ENCODE measurements at places on chromosomes 3 and 15.

- DNase-seq, result no peak
These were observed 2.3 kb downstream of the GRIP2 start for GRCh38 chr3:14537590-14538450.

- DNase-seq, result no peak
These were observed 9.2 kb downstream of the CXCR6 start for GRCh38 chr3:45952456-45952855.

DNA sequence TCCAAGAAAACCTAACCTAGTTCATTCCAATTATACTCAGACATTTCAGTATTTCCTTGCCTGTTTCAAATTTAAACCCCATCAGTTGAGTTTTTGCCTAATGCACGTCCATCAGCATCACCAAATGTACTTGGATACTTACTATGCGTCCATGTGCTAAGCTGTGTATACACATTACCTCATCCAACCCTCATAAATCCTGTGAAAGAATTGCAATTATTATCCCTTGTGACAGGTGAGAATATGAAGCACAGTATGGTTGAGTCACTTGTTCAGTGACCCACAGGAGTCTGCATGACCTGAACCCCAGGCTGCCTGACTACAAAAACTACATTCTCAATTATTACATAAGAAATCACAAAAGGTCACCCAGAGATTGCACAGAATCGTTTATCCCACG lies 2.5 kb downstream of the OR5K2 start:
- DNase-seq, result no peak

GRCh38 chr15:29528276-29528675 lies 258.7 kb upstream of the NSMCE3 start:
- peak; percentile 12 for DNase-seq

- no peak for DNase-seq
These were observed 216.0 kb downstream of the DIPK2A start for GRCh38 chr3:144187531-144188210.

GRCh38 chr15:40072216-40072990 lies 33.4 kb upstream of the SRP14 start:
- DNase-seq, result no peak

GRCh38 chr3:188152660-188153436 lies 1.1 kb upstream of the LPP start:
- DNase-seq, result no peak

GRCh38 chr3:23044463-23044862 lies 158.7 kb upstream of the UBE2E2 start:
- DNase-seq, result no peak

DNA sequence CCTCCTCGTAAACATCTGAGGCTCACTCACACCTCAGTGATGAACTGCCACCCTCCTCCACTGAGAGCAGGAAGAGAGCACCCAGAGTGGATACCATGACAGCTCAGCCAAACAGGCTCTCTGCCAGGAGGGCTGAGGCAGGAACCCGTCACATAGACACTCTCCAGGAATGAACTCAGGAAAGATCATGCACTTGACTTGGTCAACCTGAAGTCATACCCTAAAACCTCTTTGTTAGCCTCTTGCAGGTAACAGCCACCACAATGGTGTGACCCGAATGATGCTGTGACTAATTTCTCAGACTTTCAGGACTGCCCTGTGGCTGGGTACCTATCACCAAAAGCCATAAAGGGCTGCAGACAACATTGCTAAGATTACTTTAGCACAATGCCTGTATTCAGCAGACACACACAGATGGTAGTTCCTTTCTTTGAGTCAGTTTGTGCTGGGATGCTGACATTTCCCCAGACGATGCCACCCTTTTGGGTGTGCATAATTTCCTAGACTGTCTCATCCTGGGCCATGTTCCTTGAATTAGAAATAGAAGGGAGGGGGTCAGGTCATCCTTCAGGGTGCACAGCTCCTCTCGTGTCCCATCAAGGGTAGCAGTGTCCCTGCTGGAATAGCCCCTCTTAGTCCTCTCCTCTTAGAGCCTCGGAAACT lies 30.3 kb downstream of the CX3CR1 start:
- no peak for DNase-seq

DNA sequence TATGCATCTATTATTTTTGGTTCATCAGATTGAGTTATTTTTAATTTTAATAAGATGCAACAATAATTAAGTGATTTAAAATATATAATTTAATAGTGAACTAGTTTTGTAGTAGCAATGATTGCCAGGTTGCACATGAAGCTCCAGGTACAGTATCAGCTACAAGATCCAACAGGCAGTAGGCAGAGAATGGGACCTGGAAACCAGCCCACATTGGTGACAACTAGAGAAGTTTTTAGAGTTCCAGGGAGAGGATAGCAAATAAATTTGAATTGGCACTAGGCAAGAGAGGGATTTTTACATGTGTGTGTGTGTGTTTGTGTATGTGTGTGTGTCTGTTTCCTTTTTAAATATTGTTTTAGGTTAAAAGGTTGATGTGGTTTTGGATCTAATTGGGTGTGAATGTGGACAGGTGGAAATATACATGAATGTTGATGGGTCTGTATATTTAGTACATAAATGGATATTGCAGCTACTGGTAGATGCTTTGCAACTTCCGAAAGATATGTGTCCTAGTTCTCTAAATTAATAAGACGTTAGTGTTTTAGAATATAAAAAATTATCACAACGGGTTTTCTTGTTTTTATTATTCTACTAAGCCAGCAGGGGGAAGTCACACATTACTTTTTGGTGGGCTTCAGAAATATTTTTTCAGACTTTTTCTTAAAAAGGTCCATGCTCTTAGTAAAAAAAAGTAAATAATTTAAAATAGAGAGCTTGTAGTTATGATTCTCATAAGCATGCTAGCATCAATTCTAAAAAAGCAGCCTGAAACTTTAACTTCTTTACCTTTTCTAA lies 110.1 kb upstream of the GBE1 start:
- no peak for DNase-seq

GRCh38 chr3:134327594-134327975 lies 46.7 kb downstream of the AMOTL2 start:
- DNase-seq, result no peak

- DNase-seq, result no peak
These were observed 3.8 kb downstream of the SKOR1 start for GRCh38 chr15:67828969-67829646.

- no peak for DNase-seq
These were observed 33.8 kb downstream of the RYR3 start for GRCh38 chr15:33344530-33344929.

DNA sequence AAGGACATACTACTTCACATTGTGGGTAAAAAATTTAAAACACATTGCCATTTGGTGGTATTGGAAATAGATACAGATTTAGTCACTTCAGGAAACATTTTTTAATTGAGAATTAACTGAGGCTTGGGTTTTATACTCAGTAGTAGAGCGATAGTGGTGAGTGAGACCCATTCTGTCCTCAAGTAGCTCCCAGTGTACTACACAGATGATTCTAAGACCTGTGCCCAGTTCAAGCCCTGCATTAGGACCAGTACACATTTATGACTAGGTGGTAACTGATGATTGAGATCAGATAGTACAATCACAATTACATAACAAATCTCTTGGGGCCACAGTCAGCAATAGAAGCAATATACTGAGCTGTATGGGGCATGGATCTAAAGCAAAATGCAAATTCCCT lies 67.4 kb downstream of the GADL1 start:
- no peak for DNase-seq

DNA sequence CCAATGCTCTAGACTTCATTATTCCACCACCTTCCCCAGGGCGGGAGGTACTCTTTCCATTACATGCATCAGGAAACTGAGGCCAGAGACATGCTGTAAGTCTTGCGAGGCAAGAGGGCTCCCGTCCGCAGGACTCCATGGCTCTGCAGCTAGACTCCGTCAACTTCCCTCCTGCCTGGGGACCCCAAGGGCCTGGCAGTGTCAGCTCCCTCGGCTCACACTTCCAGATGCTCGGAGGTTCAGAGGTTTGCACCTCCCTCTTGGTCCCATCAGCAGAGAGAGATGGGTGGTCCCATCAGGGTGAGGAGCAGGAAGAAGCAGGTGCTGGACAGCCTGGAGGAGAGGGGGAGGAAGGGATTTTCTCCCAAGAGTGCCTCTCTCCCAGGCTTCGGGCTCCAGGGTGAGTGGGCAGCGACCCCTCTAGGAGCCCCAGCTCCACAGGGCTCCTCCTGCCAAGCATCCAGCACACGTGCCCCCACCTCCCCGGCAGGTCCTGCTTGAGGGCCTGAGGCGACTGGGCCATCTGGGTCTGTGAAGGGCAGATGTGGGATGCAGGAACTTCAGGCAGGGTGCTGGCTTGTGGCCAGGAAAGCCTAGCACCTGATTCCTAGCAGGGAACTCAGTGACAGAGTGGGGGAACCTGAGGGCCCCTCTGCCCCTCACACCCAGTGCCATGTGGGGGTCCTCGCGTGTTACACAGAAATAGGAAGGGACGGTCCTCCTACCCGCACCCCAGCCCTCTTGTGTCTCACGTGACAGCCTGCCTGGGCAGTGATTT lies 9.3 kb downstream of the PAK6 start:
- no peak for DNase-seq

DNA sequence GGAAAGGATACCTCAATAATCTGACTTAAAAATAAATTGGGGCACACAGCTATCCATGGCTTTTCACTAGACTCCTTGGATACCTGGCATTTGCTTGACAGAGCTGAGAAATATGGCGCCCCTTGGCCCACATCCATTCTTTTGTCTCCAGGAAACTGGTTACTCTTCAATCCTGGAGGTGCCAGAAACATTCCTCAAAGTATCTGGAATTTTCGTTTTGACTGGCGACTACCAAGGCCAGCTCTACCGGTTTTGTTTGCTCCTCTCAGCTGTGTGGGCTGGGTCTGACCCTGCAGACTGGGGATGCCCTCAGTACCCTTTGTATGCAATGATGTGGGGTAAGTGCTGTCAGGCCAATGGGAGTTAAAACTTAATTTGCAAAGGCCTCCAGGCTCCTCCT lies 27.0 kb downstream of the KATNBL1 start:
- no peak for DNase-seq

GRCh38 chr3:179750720-179751328 lies 98.0 kb downstream of the USP13 start:
- DNase-seq, result no peak

DNA sequence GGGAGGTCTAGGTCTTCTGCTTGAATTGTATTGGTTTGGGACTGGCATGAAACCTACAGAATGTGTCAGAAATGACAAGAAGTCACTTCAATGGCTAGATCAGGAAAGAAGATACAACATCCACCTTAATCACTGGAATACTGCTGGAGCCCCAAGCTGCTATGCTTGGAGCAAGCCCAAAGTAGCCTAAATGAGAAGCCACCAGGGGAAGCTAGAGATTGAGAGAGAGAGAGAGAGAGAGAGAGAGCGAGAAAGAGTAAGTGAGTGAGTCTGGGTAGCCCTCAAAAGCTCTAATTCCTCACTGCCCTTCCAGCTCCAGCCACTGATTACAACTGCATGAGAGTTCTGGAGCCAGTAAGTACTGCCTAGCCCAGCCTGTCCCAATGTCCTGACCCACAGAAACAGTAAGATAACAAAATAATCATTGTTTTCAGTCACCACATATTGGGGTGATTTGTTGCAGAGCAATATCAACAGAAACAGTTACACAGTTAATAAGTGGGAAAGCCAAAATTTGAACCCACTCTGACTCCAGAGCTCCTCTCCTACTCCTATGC lies 529.2 kb upstream of the GOLIM4 start:
- no peak for DNase-seq

GRCh38 chr3:181956122-181956521 lies 244.4 kb downstream of the SOX2 start:
- DNase-seq, result no peak

- no peak for DNase-seq
These were observed 43.0 kb downstream of the NSMCE3 start for GRCh38 chr15:29226436-29227208.

DNA sequence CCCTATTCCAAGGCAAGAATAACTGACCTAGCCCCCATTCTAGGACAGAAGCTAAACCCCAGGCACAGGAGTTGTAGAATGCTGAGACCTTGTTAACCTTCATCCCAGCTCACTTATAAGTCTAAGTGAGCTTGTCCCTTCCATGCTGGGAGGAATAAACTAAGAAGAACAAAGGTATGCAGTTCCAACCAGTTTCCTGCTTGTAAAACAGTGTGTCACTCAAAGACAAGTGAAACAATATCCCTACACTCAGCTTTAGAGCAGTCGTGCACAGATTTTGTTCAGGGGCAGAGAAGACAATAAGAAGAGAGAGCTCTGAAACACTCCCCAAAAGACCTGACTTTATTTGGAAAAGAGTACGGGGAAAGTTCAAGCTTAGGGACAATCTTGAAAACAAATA lies 292.1 kb downstream of the CGGBP1 start:
- DNase-seq, result no peak

- DNase-seq, result no peak
These were observed 38.1 kb downstream of the OXNAD1 start for GRCh38 chr3:16303037-16303575.

DNA sequence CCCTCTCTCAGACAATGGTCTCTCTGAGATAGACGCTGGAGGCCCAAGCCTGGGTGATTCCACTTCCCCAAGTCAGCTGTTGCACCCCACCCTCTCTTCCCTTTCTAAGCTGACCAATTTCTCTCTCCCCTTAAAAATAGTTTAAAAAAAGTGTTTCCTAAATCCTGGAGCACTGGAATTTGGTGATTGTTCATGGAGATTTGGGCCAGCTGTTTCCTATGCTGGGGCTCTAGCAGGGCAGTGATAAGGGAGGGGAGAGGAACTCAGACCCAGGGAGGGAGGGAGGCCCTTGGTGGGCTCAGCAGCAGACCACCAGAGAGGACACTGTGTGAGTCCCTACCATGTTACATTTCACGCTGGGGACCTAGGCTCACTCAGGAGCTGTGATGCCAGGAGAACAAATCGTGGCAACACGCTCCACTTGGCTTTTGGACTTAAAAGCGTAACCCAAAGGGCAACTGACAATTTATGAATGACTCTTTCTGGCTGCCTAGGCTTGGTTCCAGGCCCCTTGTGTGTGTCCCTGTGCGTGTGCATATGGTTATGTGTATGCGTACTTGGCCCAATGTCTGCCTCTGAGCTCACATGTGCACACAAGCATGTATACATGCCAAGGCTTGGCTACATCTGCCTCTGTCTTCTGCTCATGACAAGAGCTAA lies 59.8 kb upstream of the INSYN1 start:
- no peak for DNase-seq

DNA sequence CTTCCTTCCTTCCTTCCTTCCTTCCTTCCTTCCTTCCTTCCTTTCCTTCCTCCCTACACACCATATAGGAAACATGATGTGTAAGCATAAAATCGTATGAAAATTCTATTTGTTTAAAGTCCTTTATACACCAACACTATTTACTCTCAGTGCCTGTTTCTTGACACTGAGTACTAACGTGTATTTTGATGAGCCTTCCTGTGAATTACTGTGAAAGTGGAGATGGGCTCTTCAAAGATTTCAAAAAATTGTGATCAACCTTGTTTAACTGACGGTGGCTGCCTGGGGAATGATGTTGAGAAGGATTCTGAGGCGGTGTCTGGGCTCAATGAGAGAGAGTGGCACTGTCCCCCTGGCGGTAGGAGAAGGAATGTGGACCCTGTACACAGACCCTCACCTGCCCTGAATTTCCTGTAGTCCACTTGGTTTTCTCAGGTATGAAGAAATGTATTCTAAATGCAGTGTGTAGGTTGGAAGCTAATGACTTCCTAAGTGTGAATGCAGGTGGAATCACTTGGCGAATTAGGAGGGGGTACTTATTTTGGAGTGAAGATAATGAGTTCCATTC lies 237.9 kb downstream of the GAP43 start:
- no peak for DNase-seq

GRCh38 chr3:98902351-98902740 lies 851 bp upstream of the DCBLD2 start:
- no peak for DNase-seq

- no peak for DNase-seq
These were observed 143.9 kb downstream of the OR4M2 start for GRCh38 chr15:22224241-22224671.
